GM04504 (cell line): ENCODE measurements at places on chromosomes 2 and 18.

DNA sequence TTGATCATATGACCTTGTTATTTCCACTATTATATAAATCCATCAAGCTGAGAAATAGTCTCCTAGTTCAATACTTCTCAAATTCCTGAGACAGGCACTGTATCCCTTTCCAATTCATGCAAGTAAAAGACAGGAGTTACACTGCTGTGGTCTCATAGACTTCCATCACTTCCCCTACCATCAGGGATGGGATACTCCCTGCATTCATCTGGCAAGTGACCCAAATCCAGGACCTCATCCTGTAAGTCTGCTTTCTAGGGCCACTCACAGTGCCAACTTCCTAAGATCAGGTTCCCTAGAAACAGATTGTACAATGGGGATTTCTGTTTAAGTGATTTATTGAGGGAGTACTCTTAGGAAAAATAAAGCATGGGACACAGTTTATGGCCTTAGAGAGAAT, 424.0 kb upstream of the CDH7 start:
- DNase-seq: no peak

DNA sequence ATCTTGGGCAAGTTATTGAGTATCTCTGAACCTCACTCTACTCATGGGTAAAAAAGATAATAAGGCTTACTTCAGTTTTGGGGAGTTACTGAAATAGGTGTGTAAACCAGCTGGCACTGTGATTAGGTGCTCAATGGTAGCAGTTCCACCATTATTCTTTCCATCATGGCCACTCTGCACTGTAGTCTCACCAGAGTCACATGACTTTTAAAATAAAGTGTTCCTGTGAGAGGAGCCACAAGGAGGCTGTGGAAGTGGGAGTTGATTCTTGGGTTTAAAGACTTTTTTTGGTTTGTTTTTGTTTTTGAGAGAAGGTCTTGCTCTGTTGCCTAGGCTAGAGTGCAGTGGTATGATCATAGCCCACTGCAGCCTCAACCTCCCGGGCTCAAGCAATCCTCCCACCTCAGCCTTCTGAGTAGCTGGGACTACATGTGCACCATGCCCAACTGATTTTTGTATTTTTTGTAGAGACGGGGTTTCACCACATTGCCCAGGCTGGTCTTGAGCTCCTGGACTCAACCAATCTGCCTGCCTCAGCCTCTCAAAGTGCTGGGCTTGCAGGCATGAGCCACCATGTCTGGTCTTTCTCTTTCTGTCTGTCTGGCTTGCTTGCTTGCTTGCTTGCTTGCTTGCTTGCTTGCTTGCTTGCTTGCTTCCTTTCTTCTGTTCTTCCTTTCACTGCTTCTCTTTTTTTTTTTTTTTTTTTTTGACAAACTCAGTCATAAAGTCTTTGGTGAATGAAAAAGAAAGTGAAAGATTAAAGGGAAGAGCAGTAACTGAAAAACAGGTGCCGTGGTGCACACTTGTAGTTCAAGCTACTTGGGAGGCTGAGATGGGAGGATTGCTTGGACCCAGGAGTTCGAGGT, 21.2 kb upstream of the ACVR1 start:
- no peak for DNase-seq

GRCh38 chr2:12396699-12397098, 320.0 kb upstream of the TRIB2 start:
- DNase-seq: no peak

GRCh38 chr2:200307724-200308545, 1.4 kb downstream of the SPATS2L start:
- no peak for DNase-seq

GRCh38 chr2:8566155-8566670, 115.6 kb upstream of the ID2 start:
- DNase-seq: no peak

DNA sequence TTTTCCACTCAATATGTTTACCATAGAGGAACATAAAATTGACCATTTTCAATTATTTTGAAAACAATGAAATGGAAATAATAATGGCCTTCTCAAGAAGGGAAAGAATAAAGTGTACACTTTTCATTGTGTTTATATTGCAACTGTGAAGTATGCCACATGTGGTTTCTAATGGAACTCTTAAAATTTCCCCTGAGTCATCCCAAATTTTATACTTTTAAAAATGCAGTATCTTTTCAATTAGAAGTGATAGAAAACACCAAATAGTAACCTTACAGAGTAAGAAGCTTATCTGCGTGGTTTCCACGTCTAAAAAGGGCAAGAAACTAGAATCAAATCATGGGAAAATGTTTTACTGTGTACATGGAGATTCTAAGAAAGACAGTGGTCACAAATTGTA, 70.0 kb downstream of the SCG2 start:
- no peak for DNase-seq

DNA sequence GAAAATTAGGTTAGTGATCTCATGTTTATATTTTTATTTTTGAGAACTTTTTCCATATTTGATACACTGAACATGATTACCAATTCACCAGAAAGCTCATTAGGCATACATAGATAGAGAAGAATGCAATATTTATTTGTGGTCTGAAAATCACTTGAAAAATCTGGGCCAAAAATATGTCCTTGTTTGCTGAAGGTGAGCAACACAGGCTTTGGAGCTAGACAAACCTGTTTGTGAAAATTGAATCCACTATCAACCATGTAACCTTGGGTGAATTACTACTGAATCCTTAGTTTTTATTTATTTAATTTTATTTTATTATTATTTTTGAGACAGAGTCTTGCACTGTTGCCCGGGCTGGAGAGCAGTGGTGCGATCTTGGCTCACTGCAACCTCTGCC, 46.5 kb upstream of the ZSWIM2 start:
- DNase-seq: no peak

- no peak for DNase-seq
Observed at GRCh38 chr2:26668856-26669750, 23.4 kb upstream of the KCNK3 start.

DNA sequence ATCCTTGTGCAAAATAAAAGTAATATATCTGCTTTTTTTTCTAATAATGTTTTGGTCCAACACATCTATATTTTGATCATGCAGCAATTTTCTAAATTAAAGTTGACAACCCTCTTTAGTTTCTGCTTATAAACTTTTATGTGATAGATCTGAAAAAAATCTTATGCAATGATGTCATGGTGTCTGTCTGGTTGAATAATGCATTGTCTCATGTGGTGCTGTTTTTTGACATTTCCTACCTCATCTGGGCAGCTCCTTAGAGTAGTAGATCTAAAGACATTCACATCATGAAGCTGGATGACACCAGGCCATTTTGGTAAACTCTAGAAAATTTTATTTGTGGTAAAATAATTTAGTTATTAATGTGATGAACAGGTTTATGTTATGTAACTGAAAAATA, 106.8 kb upstream of the FN1 start:
- DNase-seq: no peak
